NCI-H510A treated with DMSO at 0.1 percent for 48 hours (cell line): ENCODE measurements at places on chromosomes 11 and 22.

GRCh38 chr11:27227736-27228135 lies 135.3 kb downstream of the CCDC34 start:
- no peak for DNase-seq

DNA sequence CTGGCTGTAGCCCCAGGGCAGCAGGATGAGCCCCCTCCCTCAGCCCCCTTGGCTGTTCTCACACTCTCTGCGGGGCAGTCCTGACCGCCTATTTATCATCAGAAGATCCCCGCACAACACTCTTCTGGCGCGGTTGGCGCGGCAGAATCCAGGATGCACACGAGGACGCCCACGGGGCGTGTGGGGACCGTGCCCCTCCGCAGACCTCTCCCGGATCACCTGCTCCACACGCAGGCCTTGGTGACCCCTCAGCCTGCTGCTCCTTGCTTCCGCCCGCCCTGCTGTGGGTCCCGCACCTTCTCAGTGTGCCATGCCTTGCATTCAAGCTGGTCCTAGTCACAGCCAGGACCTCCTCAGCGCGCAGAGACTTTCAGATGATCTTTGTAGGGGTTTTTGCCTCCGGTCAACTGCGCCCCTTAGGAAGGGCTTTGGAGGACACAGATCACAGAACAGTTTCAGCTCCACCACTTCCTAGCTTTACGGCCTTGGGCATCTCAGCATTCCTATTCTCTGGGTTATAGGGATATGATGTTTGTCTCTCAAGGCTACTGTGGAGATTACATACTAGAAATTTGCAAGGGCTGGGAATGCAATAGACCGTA lies 841 bp upstream of the TUB start:
- no peak for DNase-seq

DNA sequence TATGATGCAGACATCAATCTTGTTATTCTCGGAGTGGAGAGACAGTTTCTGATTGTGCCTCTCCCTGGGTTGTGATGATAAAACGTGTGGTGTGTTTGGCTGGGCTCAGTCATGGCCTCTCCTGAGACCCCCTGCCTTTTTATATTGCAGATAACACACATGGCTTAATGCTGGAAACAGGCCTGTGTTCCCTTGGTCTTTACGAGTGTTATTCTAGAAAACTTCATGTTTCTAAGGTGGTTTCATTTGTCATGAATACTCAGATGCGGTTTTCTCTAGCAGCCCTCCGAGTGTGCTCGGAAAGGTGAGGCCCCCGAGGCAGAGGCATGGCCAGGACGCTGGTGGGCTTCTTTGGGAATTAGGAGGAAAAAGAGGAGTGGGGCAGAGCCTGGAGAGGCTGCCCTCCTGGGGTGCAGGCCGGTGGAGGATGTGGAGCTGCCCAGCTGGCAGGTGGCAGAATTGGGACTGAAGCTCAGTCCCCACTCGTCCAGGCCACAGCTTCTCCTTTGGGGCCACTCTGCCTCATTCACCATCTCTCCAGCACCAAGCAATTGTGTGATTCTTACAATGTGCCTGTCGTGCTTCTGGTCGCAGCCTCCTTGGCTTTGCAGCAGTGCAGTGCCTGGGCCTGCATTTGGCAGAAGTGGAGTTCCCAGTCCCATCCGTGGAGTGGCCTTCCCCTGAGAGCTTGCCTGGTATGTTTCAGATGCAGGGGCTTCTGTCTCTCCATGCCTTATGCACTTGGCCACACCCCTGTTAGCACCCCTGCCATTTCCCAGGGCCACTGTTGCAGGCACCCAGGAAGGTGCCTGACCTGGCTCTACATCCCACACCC lies 309.6 kb downstream of the TBC1D22A start:
- no peak for DNase-seq

DNA sequence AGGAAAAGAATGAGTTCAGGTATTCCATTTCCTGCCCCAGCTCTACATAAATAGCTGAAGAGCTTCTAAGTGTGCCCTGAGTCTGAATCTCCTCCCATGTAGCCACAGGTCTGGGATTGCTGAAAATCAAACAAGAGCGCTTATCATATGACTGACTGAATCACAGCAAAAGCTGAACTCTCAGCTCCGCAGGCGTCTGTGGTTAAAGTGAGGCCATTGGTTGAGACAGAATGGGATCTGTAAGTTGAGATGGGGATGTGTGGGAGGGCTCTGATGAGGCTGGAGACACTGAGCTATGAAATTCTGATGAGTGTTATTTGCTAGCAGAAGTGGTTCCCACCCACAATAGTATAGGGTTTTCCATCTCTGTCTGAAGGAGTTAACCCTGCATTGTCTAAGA lies 637.0 kb downstream of the OPCML start:
- peak; percentile 93 for DNase-seq

DNA sequence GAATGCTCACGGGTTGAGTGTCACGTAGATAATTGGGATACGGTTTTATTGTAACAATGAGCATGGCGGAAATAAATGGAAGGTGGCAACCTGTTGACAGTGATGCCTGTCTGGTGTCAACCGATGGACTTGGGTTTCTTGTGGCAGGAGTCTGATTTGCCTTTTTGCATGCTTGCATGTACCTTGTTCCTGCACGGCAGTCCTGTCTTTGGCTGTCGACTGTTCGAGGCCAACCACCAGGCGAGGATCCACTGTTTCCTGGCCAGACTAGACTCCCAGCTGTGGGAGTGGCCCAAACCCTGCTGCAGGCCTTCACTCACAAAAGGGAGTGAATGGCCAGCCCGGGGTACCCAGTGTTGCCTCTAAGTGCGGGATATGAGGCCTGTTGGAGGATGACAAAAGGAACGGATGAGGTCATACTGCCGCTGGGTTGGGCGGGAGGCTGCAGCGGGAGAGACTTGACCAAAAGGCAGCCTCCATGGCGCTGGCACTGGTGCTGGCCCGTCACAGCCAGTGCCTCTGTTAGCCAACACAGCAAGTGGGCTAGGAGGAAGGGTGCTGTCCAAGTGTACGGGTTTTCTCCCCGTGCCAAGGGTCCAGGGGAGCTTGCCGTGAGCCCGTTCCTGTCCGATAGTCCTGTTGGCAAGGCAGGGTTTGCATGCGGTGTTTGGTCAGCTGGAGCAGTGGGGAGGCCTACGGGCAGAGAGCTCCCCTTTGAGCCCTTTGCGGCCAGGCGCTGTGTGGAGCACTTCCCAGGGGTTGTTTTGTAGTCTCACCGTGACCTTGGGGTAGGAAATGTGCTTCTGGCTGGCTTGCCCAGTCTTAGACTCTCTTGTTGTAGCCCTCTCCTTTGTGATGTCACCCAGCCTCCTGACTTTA lies 974 bp downstream of the DGCR8 start:
- peak; percentile 5 for DNase-seq

- DNase-seq, result no peak
Measured at GRCh38 chr22:19875061-19875530, 20.4 kb upstream of the GNB1L start.

- no peak for DNase-seq
Measured at GRCh38 chr11:20261526-20261925, 101.3 kb upstream of the DBX1 start.

- DNase-seq, result no peak
Measured at GRCh38 chr22:47587361-47587760, 824.9 kb downstream of the TBC1D22A start.

- no peak for DNase-seq
Measured at GRCh38 chr11:63909591-63910506, 7.1 kb downstream of the RCOR2 start.

- DNase-seq, result no peak
Measured at GRCh38 chr22:22798716-22799115, 88.9 kb upstream of the IGLL5 start.

GRCh38 chr22:19895160-19895849 lies 40.6 kb upstream of the GNB1L start:
- DNase-seq, result no peak

- DNase-seq, result no peak
Measured at GRCh38 chr22:40703736-40704135, 24.5 kb downstream of the MCHR1 start.

DNA sequence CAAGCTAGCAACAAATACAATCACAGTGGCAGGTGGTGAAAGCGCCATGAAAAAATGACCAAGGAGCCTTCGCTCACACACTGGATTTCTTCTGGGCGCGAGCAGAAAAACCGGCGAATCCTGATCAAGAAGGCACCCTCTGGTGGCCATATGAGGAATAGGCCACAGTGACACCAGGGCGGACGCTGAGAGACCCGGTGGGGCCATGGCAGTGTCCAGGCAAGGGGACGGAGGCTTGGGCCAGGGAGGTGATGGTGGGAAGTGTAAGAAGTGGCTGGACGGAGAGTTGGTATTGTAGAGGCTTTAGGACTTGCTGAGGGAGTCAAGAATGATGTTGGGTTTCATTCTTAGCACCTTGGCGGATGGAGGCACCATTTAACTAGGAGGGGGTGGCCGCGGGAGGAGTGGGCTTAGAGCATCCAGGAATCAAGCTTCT lies 16.9 kb upstream of the RAC2 start:
- peak; percentile 2 for DNase-seq

DNA sequence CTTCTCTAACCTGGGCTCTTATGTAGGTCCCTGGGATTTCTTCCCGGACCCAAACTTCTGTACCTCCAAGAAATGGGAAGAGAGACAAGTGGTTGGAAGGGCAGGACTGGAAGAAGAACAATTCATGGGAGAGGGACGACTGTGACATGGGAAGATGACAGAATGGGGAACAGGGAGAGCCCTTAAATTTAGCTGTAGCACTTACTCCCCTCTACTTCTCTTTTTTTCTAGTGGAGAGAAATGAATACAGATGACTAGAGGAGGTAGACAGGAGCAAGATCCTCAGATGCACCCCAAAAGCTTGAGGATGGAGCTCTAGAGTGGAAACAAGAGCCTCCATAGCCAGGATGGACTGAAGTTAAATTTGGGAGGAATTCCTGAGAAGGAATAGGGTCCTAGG lies 2.3 kb downstream of the RHOG start:
- no peak for DNase-seq

DNA sequence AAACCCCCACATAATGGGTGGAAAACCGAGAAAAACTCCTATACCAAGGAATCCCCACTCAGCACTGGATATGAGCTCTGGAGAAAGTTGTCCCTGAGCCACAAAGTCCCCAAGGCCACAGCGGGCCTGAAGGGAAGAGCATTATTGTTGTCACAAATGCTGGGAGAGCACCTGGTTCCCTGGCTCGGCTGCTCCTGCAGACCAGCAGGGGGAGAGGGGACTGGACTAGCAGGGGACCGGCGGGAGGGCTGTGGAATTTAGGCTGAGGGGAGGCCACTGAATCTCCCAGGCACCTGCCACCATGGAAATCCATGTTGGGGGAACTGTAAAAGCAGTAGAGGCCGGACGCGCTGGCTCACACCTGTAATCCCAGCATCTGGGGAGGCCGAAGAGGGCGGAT lies 7.0 kb downstream of the PC start:
- no peak for DNase-seq

DNA sequence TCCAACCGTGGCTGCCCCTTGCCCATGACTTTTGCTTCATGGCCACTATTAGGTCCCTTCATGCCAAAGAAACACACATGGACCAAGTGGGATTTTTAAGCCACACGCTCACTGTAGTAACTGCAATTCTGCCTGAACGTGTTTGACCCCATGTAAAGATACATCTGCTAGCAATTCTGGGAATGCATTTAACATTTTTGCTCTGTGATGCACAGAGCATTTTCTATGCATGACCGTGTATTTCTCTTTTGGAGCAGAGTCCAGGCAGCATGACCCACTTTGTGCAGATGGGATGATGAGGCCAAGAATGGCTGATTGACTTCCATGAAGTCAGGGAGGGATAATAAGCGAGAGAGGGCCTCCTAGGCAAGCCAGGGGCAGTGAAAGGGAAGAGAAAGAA lies 108.5 kb downstream of the TP53I11 start:
- DNase-seq, result no peak

GRCh38 chr22:35605851-35606481 lies 11.2 kb downstream of the MB start:
- DNase-seq, result no peak

DNA sequence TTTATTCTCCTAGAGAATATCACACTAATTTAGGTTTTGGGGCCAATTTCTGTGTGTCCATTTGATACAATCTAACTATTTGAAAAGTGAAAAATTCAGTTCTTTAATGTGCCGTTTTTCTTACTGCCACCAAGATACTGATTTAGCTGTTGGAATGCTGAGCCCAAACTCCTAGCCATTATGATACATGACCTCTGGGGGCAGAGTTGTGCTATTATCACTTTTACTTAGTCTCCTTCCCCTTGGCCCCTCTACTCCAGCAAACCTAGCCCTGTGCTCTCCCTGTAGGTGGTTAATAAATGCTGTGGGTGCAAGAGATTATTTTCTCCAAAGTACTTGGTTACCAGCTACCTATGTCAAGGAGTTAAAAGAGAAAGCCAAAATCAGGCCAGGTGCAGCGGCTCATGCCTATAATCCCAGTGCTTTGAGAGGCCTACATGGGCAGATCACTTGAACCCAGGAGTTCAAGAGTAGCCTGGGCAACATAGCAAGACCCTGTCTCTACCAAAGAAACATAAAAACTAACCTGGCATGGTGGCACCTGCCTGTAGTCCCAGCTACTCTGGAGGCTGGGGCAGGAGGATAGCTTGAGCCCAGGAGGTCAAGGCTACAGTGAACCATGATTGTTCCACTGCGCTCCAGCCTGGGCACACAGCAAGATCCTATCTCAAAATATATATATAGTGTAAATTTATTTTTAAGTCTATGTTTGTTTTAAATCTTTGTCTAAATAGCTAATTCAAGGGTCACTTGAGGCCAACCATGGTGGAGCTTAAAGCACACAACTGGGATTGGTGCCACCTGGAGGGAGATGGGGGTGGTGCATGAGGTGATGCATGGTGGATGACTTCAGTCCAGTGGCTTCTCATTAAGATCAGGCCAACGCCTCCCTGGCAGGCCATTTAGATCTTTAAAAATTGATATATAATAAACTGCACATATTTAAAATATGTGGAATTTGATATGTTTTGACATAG lies 193.2 kb upstream of the PLET1 start:
- DNase-seq, result peak; percentile 11

DNA sequence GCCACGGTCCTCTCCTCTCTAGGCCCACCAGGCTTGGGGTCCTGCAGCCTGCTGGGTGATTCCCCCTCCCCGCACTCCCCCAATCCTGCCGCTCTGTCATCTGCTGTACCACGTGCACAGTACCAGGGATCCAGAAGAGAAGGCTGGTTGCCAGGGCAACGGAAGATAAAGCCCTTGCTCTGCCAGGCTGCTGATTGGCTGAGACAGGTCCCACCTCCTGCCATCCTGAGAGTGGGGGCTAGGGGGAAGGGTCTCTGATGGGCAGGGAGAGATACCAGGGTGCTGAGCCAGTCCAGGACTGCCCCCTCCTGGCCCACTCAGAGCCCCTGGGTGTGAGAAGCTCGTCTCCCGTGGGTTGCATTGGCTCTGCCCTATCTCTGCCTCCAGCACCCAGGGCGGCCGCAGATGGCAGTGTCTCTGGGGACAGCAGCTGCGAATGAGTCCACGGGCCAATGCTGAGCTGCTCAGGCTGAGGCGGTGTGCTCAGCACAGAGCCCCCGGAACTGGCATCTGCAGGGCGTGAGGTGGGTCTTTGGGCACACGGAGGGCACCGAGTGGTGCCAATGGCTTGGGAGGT lies at the start of gene SMIM45:
SMIM45 (plus strand) TSS at position 253 of the 577 bp plus-strand sequence.
- DNase-seq, result no peak
